ENCODE measurements at places on chromosomes 16 and 17. TPM values are rescaled to one million over a fixed set of nuclear protein-coding genes. Genes with fewer than 3 reads are reported as not detected.

DNA sequence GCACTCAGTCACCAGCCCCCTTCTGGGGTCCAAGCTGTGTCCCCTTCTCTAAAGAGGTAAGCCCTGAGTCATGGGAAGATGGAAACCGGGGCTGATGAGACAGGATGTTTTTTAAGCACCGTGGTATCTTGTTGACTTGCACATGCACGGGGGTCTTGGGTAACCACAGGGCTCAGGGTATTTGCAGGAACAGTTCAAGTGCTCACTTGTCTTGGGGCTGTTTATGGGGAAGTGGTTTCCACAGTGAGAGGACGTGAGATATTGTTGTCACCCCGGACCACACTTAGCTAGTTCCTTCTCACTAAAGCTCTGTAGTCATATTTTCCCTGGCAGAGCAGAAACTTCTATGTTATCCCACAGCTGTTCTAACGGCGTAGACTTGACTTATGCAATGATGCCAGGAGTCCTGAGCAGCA, 7.7 kb downstream of the CCL3L1 start:
- DNase-seq, result no peak

The CES4A gene
- total RNA-seq, result 2.8 TPM

DNA sequence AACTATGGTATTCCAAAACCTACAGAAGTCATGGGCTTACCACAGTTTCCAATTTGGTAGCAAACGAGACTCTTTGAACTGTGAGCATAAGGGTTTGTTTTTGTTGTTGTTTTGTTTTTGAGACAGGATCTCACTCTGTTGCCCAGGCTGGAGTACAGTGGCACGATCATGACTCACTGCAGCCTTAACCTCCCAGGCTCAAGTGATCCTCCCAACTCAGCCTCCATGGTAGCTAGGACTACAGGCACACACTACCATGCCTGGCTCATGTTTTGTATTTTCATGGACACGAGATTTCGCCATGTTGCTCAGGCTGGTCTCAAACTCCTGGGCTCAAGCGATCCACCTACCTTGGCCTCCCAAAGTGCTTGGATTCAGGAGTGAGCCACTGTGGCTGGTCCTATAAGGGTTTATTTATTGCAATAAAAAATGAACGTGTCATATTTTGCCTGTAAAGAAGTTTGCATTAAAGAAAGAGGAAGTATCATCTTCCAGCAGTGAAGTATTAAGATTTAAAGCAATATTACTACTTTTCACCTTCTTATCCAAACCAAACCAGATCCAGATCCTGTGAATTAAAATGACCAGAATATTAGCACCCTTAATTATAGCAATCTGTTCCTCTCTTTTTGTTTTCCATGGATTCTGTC, 37.2 kb downstream of the KCNJ2 start:
- DNase-seq, result no peak

GRCh38 chr17:34382621-34383124, 19.6 kb upstream of the CCL1 start:
- DNase-seq, result no peak

The ZPBP2 gene
- not detected for total RNA-seq

The SLC13A2 gene
- total RNA-seq, result not detected

DNA sequence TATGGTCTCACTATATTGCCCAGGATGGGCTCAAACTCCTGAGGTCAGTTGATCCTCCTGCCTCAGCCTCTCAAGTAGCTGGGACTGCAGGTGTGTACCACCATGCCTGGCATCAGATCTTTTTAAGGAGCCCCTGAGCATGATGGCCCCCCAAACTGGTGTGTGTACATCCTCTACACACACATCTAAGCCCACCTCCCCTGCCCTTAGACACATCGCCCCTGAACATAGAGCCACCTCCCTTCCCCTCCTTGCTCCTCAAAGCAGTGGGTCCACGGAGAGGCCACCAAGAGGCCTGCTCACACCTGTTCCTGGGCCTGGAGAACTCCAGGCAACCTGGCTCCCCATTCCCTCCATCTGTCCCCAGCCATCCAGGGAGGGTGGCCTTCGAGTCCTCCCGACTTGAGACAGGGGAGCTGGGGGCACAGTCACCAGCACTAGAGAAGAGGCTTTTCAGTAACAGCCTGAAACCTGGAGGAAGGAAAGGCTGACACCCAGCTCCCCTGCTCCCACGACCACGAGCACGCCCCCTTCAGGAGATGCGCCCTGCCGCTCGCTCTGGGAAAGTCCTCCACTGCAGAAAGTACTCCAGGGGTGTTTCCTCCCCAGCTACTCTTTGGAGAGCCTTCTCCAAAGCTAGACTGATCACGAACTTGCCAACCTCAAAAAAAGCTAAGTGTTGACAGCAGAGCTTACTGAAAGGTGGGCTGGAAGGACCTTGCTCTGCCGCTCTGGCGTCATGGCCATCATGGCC, 12.6 kb upstream of the PRR29 start:
- DNase-seq, result no peak

GRCh38 chr16:1458336-1458976, 14.1 kb upstream of the CCDC154 start:
- no peak for DNase-seq

- DNase-seq, result peak; percentile 35
These were observed 21.9 kb downstream of the ZNF423 start for GRCh38 chr16:49833796-49834530.

GRCh38 chr17:42459801-42460281, 1.2 kb downstream of the ATP6V0A1 start:
- no peak for DNase-seq

DNA sequence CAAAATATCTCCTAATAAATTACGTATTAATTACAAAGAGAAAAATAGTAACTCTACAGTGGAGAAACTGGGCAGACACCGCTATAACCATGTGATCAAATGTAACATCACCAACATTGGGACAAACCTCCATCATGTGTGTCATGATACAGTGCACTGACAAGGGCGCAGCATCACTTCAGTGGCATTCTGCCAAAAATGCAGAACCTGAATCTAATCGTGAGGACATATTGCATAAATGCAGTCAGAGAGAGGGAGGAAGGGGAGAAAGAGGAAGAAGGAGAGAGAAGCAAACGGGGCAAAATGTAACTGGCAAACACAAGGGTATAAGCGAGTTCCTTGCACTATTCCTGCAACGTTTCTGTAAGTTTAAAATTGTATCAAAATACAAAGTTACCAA, 74.2 kb upstream of the MARCHF10 start:
- no peak for DNase-seq

DNA sequence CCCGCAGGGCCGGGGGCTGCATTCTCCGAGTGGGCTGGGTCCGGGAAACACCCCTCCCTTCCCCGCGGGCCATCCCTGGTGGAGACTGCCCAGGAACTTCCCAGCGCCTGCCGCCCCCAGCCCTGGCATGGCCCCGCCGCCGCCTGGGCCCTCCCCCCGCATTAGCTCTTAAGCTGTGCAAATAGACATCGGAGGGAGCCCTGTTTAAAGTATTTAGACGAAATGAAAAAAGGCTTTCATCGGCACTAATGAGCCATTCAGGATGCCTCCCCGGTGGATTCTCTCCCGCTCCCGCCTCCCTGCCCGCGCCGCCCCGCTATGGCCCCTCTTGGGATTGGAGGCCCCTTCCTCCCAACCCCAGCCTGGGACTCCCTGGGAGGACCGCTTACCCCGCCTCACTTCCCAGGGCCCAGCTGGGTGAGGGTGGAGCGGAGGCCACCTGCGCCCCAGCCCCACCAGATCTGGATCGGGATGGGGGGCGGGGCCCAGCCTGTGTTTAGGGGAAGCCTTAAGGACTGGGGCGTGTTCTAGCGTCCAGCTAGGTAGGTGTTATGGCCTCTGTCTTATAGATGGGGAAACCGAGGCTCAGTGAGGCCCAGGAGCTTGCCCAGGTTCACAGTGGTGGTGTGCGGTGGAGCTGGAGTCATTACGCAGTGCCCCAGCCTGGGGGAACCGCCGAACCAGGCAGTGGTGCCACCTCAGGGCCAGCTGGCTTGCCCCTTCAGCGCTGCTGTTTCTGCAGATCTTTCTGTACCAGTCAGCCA, 19.7 kb downstream of the SEZ6 start:
- DNase-seq, result no peak

The FOXL1 gene
- total RNA-seq, result 3.2 TPM

DNA sequence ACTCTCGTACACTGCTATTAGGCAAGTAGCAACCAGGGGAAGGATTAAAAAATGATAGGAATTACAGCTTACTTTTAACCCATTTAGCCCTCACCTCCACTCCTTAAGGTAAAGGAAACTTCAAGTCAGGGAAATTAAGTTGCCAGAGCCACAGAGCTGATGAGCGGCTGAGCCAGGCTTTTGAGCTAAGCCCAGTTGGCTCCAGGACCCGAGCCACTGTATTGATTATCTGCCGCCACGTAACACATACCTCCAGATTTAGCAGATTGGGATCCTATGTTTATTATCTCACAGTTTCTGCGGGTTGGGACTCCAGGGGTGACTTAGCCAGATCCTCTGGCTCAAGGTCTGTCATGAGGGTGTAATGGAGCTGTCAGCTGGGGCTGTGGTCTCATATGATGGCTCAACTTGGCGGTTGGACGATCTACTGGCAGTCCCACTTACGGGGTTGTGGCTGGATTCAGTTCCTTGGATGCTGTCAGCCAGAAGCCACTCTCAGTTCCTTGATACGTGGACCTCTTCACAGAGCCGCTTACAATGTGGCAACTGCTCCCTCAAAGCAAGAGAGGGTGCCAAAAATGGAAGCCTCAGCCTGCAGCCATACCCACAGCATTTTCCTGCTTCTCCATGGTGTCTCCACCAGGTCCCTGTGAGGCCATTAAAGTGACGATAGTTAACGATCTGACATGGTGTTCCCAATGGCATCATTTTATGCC, 57.3 kb downstream of the TMEM186 start:
- no peak for DNase-seq

- DNase-seq, result no peak
These were observed 25.5 kb downstream of the COPZ2 start for GRCh38 chr17:48012151-48012520.

GRCh38 chr17:48613862-48614694, 1.0 kb downstream of the HOXB8 start:
- DNase-seq, result no peak

DNA sequence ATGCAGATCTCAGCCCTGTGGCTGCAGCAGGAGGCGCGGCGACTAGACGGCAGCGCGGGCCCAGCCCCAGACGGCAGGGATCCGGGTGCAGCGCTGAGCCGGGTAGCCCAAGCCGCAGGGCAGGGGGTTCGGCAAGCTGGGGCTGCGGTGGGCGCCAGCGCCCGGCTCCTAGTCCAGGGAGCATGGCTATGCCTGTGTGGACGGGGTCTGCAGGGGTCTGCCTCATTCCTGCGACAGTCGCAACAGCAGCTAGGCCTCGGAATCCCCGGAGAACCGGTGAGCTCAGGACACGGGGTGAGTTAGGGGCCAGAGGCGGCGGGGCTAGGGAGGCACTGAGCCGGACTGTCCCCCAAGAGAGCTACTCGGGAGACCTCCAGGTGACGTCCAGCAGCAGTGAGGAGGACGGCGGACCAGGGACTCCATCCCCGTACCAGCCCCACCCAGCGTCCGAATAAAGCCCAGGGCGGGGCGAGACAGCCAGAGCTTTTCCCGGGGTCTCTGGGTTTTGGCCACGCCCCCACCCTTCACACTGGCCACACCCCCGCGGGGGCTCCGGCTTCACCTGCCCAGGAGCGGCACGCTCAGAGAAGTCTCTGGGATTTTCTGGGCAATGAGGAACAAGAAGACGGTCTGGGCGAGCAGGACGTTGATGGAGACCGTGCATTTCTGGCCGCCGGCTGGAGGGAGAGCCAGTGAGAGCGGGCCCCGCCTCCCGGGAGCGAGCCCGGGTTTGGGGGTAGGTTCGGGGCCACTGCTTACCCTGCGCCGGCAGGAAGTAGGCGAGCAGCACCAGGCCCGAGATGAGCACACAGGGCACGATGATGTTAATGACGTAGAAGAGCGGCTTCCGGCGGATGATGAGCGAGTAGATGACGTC, 1.1 kb downstream of the C17orf107 start:
- no peak for DNase-seq

DNA sequence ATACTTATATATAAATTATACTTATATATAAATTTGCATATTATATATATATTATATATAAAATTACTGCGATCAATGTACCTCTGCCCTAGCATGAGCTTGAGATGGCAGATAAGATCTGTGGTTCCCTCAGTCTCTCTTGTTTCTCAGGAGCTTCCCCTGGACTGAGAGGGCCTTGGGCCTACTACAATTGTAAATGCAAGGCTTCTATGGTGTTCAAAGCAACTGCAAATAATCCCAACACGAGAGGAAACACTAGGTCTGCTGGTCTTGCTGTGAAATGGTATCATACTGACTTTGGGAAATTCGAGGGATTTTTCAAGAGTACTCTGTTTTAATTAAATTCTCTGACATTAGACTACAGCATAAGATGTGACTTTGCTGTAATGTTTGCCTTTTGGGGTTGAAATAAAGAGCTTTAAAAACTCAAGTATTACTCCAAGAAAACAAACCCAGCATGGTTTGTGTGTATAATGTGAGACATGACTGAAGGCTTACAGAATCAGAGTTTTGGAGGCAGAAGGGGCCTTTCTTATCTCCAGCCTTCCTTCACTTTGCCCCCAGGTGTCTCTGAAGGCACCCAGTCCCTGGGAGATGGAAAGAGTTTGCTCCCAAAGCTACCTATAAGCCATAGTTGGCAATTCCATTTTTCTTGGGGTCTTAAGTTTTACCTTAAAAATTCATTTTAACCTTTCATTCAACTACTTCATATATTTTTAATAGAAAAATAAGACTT, 24.2 kb downstream of the ACSM1 start:
- no peak for DNase-seq

DNA sequence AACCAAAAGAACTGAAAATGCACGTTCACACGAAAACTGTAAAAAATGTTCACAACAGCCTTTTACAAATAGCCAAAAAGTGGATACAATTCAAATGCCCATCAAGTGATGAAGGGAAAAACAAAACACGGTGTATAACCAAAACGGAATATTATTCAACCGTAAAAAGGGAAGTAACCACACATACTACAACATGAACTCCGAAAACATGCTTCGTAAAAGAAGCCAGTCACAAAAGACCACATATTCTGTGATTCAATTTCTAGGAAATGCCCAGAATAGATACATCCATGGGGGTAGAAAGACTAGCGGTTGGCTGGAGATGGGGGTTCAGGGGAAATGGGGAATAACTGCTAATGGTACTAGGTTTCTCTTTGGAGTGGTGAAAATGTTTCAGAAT, 81.5 kb upstream of the TRAP1 start:
- DNase-seq, result no peak

- no peak for DNase-seq
These were observed 17.7 kb upstream of the ZNF594 start for GRCh38 chr17:5209396-5209795.

DNA sequence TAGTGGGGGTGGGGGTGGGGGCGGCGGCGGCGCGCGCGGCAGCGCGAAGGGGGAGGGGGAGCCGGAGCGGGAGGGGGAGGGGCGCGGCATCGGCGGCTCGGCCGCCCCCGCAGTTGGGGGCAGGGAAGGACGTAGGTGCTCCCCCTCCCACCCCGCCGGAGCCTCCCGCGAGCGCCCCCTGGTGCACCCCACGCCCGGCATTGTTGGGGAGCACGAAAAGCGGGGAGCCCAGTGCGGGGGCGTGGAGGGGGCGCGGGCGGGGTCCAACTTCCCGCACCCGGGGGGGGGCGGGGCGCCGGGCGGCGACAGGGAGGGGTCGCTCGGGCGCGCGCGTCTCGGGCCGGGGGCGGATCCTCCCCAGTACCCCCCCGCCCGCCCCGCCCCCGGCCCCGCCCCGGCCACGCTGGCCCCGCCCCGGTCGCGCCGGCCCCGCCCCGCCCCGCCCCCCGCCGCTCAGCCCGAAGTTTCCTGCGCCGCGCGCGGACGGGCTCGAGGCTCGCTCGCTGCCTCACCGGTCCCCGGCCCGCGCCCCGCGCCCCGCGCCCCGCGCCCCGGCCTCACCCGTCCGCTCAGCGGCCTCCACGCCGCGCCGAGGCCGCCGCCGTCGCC, at the start of gene CACNA1H:
Gene CACNA1H, plus strand, starts transcription at position 456 of the 609 bp plus-strand sequence. CDS start 632 bp downstream, outside the sequence.
- DNase-seq, result peak; percentile 71

The HSD17B2 gene
- total RNA-seq, result not detected

The MFAP4 gene
- 89.9 TPM for total RNA-seq

The TLCD2 gene
- total RNA-seq, result 5.1 TPM

The GRAP gene
- total RNA-seq, result 21.2 TPM
